ENCODE measurements at places on chromosomes 2 and 18. TPM values are rescaled to one million over a fixed set of nuclear protein-coding genes. Genes with fewer than 3 reads are reported as not detected.

The NT5C1B gene
- not detected for total RNA-seq

DNA sequence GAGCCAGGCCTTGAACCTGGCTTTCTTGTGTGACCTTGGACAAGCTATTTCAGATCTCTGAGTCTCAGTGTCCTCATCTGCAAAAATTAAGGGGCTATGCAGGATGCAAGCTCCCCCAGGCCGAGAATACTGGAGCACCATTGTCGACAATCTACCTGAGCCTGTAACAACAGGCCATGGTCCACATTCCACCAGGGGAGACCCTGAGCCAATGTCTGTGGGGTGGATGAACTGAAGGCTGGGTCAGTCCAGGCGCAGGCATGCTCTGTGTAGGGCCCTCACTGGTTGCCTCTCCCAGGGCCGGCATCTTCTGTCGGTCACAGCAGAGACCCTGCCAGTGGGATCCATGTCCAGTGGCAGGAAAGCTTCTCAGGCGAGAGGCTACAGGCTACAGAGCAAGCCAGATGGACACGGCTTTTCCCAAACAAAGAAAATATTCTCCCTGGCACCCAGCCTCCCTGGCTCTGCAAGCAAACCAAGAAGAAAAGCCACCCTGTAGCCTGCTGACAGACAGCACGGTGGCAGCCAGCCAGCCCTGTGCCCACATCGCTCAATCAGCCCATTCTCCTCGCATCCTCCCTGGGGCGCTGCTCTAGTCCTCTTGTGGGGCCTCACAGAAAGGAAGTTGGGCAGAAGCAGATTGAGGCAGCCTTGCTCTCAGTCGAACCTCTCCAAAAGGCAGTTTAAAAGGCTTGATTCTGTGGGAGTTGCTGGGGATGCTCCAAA lies 48.7 kb upstream of the FZD7 start:
- H3K27me3 ChIP-seq: no peaks in the 10 kb centered on the region
- H3K4me1 ChIP-seq: no peaks in the 10 kb centered on the region
- no peak overlapping the region for H3K27ac ChIP-seq
- H3K4me3 ChIP-seq: no peak overlapping the region
- DNase-seq: no peak
- no peaks in the 10 kb centered on the region for H3K36me3 ChIP-seq

The CD226 gene
- total RNA-seq: 0.69 TPM

The ZBTB7C gene
- total RNA-seq: 1.1 TPM

The MC4R gene
- not detected for total RNA-seq

DNA sequence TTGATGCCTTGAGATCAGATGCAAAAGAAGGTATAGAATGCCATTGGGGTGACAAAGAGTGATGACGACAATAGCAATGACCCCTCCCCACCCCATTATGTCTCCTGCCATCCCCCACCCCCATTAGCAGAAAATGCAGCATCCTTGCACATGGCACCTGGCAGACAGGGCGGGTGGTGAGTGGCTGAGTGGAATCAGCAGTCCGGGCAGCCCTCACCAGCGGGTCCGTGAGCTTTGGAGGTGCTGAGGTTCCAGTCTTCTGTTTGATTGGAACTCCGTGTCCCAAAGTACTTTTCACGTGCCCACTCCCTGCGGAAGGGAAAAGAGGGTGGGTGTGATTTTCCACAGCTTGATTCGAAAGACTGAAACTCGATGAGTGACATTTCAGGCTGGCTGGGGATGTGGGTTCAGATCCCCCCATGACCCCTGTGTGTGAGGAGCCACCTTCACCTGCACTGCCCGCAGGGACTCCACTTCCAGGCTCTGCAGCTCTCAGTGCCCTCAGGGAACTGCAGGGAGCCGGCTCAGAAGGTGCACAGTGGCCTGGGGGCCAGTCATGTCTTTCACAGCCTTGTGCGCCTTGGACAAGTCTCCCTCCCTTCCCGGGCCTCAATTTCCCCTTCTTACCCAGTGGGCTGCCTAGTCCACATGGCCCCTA lies 130.9 kb downstream of the GLI2 start:
- no peaks in the 10 kb centered on the region for H3K27me3 ChIP-seq
- peak overlapping the region; percentile 46 for H3K4me3 ChIP-seq
- DNase-seq: no peak
- peaks cover 21% of the 10 kb centered on the region for H3K4me1 ChIP-seq
- no peak overlapping the region for H3K27ac ChIP-seq

DNA sequence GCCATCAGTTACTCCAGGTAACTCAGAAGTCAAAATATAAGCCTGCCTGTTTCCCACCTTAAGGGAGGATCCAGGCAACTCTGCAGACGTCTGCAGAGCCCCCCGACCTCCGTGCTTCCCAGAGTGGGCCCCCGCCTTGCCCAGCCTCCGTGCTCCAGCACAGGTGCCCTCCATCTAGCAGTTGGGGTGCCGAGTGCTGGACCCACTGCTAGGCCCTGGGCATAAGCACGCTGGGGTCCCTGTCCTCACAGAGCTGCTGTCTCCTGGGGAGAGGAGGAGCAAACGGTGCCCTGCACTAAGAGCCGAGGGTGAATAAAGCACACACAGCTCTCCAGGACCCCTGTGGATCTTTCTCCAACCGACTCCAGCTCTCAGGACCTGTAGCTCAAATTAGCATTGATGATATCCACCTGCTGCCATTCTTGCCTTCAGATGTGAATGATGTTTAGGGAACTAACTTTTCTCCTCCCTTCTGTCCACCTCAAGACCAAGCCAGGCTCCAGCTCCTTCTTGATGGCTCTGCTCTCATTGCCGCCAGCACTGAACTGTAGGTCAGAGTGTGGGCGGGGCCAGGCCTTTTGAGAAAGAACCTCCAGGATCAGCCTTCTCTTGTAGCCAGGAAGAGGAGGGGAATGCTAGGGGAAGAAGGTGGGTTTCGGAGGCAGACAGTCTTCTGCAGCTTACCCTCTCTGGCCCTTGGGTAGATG lies 121.2 kb downstream of the SMAD7 start:
- H3K27ac ChIP-seq: no peak overlapping the region
- DNase-seq: no peak
- no peaks in the 10 kb centered on the region for H3K36me3 ChIP-seq
- no peaks in the 10 kb centered on the region for H3K27me3 ChIP-seq
- peaks cover 25% of the 10 kb centered on the region for H3K4me1 ChIP-seq
- H3K4me3 ChIP-seq: no peak overlapping the region

GRCh38 chr2:101993772-101994171 lies 2.0 kb downstream of the IL1R2 start:
- H3K4me1 ChIP-seq: peaks cover 5% of the 10 kb centered on the region
- no peak overlapping the region for H3K27ac ChIP-seq
- H3K4me3 ChIP-seq: no peak overlapping the region
- H3K36me3 ChIP-seq: no peaks in the 10 kb centered on the region

The CRYBA2 gene
- total RNA-seq: 6.4 TPM

The OSR1 gene
- total RNA-seq: 30.6 TPM

- no peaks in the 10 kb centered on the region for H3K36me3 ChIP-seq
- no peak overlapping the region for H3K4me3 ChIP-seq
- peak; percentile 22 for DNase-seq
- no peaks in the 10 kb centered on the region for H3K27me3 ChIP-seq
- no peaks in the 10 kb centered on the region for H3K4me1 ChIP-seq
These were observed 128.5 kb upstream of the COL3A1 start for GRCh38 chr2:188845692-188846091.

GRCh38 chr2:127638361-127639110 lies 7.4 kb upstream of the GPR17 start:
- H3K27me3 ChIP-seq: no peaks in the 10 kb centered on the region
- peak; percentile 43 for DNase-seq
- H3K4me3 ChIP-seq: no peak overlapping the region
- H3K4me1 ChIP-seq: peaks cover 26% of the 10 kb centered on the region
- peak overlapping the region; percentile 99 for H3K27ac ChIP-seq

- H3K27ac ChIP-seq: no peak overlapping the region
- no peaks in the 10 kb centered on the region for H3K36me3 ChIP-seq
- DNase-seq: no peak
These were observed 1.8 kb downstream of the PAX8 start for GRCh38 chr2:113276761-113277425.

The MORN2 gene
- total RNA-seq: 9.6 TPM
